ENCODE measurements at places on chromosomes 1 and 21.

GRCh38 chr1:183559061-183559460 lies 31.2 kb downstream of the NCF2 start:
- DNase-seq, result no peak

- no peak for DNase-seq
These were observed 540.1 kb upstream of the RGS18 start for GRCh38 chr1:191618181-191618580.

DNA sequence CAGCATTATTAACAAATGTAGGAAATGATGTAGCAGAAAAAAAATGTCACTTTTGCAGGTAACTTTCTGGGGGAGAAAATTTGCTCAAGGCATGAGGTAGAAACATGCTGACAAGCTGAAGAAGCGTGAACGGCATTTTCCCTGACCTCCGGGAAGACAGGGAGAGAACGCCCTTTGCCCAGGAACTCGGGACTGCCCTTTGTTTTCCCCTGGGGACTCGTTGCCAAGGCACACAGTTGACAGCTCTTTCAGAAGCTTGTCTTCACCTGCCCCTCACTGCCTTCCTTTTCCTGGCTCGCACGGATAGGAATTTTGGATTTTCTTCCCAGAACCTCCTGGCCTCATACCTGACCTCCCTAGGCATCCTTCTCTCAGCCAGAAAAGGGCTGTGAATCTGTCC lies 52.7 kb upstream of the COA6 start:
- DNase-seq, result no peak

- DNase-seq, result no peak
These were observed 45.9 kb downstream of the WDR4 start for GRCh38 chr21:42833439-42833815.

- DNase-seq, result no peak
These were observed 24.1 kb downstream of the SUSD4 start for GRCh38 chr1:223339861-223340260.

GRCh38 chr1:176847052-176847451 lies 317.5 kb downstream of the ASTN1 start:
- no peak for DNase-seq

- DNase-seq, result peak; percentile 56
These were observed 25.5 kb downstream of the ETV3L start for GRCh38 chr1:157073944-157074685.

GRCh38 chr1:56788588-56788987 lies 30.6 kb downstream of the FYB2 start:
- no peak for DNase-seq
